ENCODE measurements at places on chromosomes 16 and 17.

- DNase-seq = no peak
These were observed 16.9 kb downstream of the TMEM235 start for GRCh38 chr17:78248051-78248914.

GRCh38 chr17:47295874-47296255 lies 27.9 kb upstream of the EFCAB13 start:
- no peak for DNase-seq

GRCh38 chr17:42287305-42287976 lies 857 bp upstream of the STAT5A start:
- DNase-seq = no peak

DNA sequence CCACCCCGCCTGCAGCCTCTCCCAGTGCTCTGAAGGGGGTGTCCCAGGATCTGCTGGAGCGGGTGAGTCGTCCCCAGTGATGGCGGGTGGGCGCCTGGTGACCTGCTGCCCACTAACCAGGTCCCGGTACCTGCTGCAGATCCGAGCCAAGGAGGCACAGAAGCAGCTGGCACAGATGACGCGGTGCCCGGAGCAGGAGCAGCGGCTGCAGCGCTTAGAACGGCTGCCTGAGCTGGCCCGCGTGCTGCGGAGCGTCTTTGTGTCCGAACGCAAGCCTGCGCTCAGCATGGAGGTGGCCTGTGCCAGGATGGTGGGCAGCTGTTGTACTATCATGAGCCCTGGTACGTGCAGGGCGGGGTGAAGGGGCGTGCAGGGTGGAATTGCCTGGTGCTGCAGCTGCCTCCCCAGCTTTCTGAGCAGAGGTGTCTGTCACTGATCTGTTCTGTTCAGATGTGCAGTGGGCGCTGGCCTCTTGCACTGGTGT lies 3.6 kb downstream of the CDT1 start:
- DNase-seq = no peak

- no peak for DNase-seq
These were observed 69.8 kb upstream of the WSCD1 start for GRCh38 chr17:6000426-6000825.

GRCh38 chr17:4800462-4801196 lies 1.5 kb downstream of the C17orf114 start:
- no peak for DNase-seq

GRCh38 chr16:65285128-65286048 lies 163.5 kb upstream of the CDH11 start:
- no peak for DNase-seq

GRCh38 chr17:57615836-57616757 lies 129.0 kb downstream of the CCDC182 start:
- DNase-seq = no peak

- DNase-seq = no peak
These were observed 459 bp upstream of the MARCHF10 start for GRCh38 chr17:62808576-62808970.

Measured in SW 1271 (cell line).